ENCODE measurements at places on chromosomes 1 and 21.
A peak's percentile ranks its signal among the peaks of the same experiment; 100 is the strongest.

- H3K27me3 ChIP-seq = peaks cover 27% of the 10 kb centered on the region
- no peaks in the 10 kb centered on the region for H3K36me3 ChIP-seq
- H3K4me1 ChIP-seq = peaks cover 11% of the 10 kb centered on the region
- no peak overlapping the region for H3K4me3 ChIP-seq
- DNase-seq = no peak
These were observed 105.9 kb upstream of the SLC45A1 start for GRCh38 chr1:8211883-8212579.

DNA sequence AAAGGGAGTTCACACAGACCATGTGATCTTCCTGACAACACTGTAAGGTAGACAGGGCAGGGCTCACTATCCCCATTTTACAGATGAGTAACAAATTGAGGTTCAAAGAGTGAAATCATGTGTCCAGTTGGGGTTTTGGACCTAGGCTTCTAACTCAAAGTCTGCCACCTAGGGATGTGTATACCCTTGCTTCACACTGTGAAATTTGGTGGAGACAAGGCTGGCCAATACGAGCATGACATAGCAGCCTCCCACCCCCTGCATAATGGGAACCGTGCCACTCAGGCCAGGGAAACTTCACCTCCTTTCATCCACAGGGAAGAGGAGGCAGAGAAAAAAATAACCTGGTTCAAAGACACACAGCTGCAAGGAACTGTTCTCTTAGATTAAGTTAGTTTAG is 6.8 kb downstream of the IQGAP3 start:
- DNase-seq = no peak
- no peak overlapping the region for H3K27ac ChIP-seq
- H3K36me3 ChIP-seq = no peaks in the 10 kb centered on the region
- peaks cover 7% of the 10 kb centered on the region for H3K27me3 ChIP-seq
- H3K4me3 ChIP-seq = no peak overlapping the region

- no peaks in the 10 kb centered on the region for H3K36me3 ChIP-seq
- peak overlapping the region; percentile 9 for H3K4me3 ChIP-seq
- peak; percentile 34 for DNase-seq
- H3K27ac ChIP-seq = peak overlapping the region; percentile 10
- H3K27me3 ChIP-seq = peaks cover 17% of the 10 kb centered on the region
These were observed 30.0 kb upstream of the ACP6 start for GRCh38 chr1:147700042-147701006.

DNA sequence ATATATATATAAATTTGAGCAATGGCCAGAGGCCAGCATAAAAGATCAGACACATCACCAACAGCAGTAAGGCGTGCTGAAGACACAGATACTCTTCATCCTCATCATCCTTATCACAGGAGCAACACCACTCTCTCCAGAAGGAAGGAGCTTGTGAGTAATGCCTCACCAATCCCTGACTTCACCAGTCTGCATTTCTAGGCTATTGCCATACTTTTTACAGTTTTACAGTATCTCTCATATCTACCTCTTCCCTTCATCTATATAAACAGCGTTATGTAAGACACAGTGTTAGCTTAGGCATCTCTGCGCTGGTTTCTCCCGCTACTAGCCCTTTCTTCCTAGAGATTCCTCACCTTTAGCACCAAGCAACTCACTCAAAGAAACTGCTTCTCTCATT is 2.4 kb upstream of the ABL2 start:
- H3K4me3 ChIP-seq = no peak overlapping the region
- no peak for DNase-seq
- H3K36me3 ChIP-seq = no peaks in the 10 kb centered on the region
- H3K4me1 ChIP-seq = peaks cover 22% of the 10 kb centered on the region
- no peak overlapping the region for H3K27ac ChIP-seq

DNA sequence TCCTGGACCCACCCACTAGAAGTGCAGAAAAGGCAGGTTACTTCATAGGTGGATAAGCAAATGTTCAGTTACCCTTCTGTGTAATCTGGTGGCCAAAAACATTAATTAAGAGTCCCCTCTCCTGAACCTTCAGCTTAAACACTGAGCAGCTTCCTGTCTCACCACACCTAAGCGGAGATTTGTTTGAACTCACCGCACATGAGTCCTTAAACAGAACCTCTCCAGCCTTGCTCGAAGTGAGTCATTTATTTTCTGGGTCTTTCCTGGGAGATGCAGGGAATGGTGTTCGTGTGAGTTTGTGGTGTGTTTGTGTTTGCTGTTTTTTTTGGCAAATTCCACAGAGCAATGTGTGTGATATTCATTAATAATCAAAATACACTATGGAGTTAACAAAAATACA is 7.6 kb upstream of the FNBP1L start:
- no peaks in the 10 kb centered on the region for H3K36me3 ChIP-seq
- H3K4me1 ChIP-seq = no peaks in the 10 kb centered on the region
- H3K27me3 ChIP-seq = no peaks in the 10 kb centered on the region
- H3K4me3 ChIP-seq = no peak overlapping the region
- H3K27ac ChIP-seq = no peak overlapping the region

DNA sequence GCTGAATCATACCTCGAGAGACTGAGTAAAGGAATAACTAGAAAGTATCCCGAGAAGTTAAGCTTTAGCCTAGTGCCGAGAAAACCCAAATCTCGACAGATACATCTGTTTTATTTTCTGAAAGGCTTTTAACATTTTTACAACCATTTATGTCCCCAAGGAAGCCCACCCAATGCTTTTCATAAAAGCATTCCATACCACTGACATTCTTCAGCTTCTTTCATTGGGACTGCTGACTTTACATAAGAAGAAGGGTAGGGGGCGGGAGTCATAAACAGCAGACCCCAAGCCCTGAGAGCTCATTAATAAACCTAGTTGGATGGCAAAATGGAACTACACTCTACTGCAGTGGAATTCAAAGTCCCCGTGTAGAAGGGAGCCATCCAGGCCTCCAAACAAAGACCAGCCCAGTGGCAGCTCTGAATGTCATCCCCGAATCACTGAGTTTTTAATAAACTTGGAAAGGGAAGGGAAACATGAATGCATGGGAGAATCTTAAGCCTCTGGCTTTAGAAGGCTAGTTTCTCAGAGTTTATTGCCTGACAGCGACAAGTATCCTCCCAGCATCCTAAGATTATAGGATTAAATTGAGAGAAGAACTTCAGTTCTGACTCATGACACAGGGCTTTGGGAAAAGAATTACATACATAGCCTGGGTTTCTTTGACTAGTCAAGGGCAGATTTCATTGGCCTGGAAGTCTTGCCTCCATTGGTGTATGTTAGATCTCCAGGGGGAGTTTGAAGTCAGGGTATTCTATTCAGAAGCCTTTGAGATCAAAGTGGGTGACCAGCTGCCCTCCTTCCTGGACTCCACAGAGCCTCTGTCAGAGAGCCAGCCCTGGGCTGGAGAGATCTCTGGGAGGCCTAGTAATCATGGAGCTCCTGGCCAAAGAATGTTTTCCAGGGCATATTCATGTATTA is 3.7 kb downstream of the ATF3 start:
- H3K27me3 ChIP-seq = peaks cover 19% of the 10 kb centered on the region
- no peak overlapping the region for H3K27ac ChIP-seq
- no peaks in the 10 kb centered on the region for H3K36me3 ChIP-seq
- H3K4me1 ChIP-seq = peaks cover 15% of the 10 kb centered on the region
- H3K4me3 ChIP-seq = no peak overlapping the region

- H3K36me3 ChIP-seq = no peaks in the 10 kb centered on the region
- DNase-seq = no peak
- peaks cover 8% of the 10 kb centered on the region for H3K4me1 ChIP-seq
- H3K27ac ChIP-seq = no peak overlapping the region
- H3K4me3 ChIP-seq = no peak overlapping the region
These were observed 113.6 kb downstream of the DMRTB1 start for GRCh38 chr1:53572815-53573173.

DNA sequence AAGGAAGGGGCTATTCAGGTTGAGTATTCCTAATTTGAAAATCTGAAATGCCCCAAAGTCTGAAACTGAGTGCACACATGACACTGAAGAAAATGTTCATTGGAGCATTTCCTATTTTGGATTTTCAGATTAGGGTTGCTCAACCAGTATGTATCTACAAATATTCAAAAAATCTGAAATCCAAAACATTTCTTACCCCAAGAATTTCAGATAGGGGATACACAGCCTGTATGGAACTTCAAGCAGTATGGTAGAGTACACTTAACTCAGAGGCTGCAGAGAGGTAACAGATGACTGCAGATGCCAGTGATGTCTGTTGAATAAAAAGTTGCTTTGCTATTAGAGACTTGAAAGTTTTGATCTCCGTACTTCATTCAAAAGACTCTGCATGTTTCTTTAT is 19.0 kb downstream of the YTHDF2 start:
- peaks cover 3% of the 10 kb centered on the region for H3K36me3 ChIP-seq
- no peaks in the 10 kb centered on the region for H3K27me3 ChIP-seq
- peaks cover 45% of the 10 kb centered on the region for H3K4me1 ChIP-seq
- no peak overlapping the region for H3K27ac ChIP-seq

- no peak for DNase-seq
- no peaks in the 10 kb centered on the region for H3K36me3 ChIP-seq
- H3K4me1 ChIP-seq = no peaks in the 10 kb centered on the region
- H3K4me3 ChIP-seq = no peak overlapping the region
These were observed 296.3 kb downstream of the PTBP2 start for GRCh38 chr1:97017895-97018294.

DNA sequence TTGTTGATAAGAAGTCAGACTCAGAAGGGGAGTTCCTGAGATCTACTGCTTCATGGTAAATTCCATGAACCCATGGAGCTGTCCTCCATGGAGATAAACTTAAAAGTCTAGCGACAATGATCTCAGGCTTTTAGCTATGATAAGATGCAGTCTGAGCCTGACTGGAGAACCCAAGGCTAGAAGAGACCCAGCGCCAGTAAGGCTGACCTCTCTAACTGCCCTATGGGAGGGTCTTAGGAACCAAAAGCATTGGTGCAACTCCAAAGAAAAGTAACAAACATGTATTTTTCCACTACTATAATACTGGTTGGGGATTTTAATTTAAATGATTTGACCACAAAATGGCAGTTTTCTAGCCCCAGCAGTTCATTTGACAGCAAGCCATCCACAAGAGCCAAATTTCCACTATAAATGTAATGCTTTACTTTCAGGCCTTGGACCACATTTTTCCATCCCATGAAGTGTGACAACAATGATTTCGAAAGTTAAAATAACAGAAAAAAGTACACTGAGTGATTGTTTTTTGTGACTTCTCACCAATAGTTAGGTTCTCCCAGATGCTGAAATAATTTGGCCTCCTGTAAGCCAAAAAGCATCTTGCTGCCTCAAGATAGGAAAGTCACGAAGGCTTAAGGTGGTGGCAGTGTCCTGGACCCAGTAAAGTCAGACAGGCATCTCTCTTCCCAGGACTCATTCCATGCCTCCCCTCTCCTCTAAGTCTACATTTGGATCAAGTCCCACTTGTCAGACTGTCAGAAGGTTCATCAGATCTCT is 43.1 kb upstream of the EXOSC10 start:
- H3K27ac ChIP-seq = no peak overlapping the region
- peaks cover 32% of the 10 kb centered on the region for H3K36me3 ChIP-seq
- H3K4me1 ChIP-seq = no peaks in the 10 kb centered on the region
- H3K27me3 ChIP-seq = no peaks in the 10 kb centered on the region
- no peak for DNase-seq

DNA sequence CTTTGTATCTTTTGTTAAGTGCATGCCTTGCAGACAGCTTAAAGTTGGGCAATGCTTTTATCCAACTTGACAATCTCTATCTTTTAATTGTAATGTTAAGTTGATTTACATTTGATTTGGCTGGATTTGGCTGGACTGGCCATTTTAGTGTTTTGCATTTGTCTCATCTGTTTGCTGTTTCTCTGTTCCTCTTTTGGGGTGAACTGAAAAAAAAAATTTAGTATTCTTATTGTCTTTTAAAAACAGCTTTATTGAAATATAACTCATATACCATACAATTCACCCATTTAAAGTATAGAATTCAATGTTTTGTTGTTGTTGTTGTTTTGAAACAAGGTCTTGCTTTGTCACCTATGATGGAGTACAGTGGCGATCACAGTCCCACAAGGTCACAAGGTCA is 34.4 kb downstream of the DIPK1A start:
- H3K27me3 ChIP-seq = no peaks in the 10 kb centered on the region
- H3K27ac ChIP-seq = no peak overlapping the region
- H3K36me3 ChIP-seq = no peaks in the 10 kb centered on the region
- H3K4me3 ChIP-seq = no peak overlapping the region

DNA sequence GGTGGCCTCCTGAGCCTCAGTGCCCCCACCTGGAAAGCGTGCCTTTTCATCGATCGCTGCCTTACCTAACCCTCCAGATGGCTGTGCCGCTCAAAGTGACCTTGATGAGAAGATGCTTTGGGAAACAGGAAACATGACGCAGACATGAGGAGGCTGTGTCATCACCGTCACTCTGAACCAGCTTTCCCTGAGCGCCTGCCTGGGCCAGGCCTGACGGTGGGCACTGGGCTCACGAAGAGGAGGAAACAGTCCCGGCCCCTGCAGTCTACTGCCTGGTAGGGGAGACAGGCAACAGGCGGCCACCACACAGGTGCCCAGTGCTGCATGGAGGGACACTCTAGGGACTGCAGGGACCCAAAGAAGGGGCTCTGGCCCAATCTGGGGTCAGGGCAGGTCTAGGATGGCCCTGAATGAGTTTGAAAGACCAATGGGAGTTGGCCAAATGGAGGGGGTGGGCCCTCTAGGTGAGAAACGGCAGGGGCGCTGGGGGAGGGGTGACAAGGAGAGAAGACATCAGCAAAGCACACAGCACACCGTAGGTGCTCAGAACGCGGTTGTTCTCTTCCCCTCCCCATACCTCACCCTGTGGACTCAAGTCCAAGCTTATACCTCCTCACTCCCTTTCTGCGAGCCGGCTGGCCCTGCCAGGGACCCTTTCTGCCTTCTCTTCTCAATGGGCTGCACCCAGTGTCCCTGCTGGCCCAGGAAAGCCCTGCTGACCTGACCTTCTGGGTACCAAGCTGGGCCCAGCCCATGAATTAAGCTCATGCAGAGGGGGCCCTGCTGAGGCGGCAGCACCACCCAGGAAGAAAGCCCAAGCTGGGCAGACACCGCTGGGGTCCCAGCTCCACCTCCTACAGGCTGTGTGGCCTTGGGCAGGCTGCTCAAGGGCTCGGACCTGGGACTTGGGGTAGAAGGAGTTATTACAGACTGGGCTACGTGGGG is 44.9 kb downstream of the GLIS1 start:
- H3K4me3 ChIP-seq = no peak overlapping the region
- peak overlapping the region; percentile 37 for H3K27ac ChIP-seq
- peak; percentile 52 for DNase-seq
- no peaks in the 10 kb centered on the region for H3K36me3 ChIP-seq
- H3K4me1 ChIP-seq = no peaks in the 10 kb centered on the region
- no peaks in the 10 kb centered on the region for H3K27me3 ChIP-seq

DNA sequence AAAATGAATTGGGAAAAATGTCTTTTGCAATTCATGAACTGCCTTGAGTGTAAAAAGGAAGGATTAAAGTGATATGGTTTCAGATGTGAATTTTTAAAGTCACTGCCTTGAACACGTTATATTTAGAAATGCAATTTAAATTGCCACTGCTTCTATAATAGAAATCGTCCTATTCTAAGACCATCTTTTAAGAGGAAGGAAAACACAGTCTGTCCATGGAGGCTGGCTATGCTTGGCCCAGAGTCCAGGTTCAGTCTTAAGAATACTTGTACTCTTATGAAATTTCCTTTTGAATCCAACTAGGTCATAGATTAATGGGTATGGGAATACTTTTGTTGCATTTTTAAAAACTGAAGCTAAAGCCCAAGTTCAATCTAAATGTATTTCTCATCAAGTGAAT is 86.0 kb downstream of the PCNX2 start:
- no peak overlapping the region for H3K4me3 ChIP-seq
- H3K27ac ChIP-seq = no peak overlapping the region
- peaks cover 49% of the 10 kb centered on the region for H3K36me3 ChIP-seq
- H3K4me1 ChIP-seq = no peaks in the 10 kb centered on the region
- DNase-seq = no peak

GRCh38 chr21:38246511-38246910 is 10.3 kb upstream of the KCNJ15 start:
- no peak for DNase-seq
- H3K36me3 ChIP-seq = no peaks in the 10 kb centered on the region
- H3K4me3 ChIP-seq = no peak overlapping the region
- no peaks in the 10 kb centered on the region for H3K27me3 ChIP-seq
- peaks cover 19% of the 10 kb centered on the region for H3K4me1 ChIP-seq
